ENCODE measurements at places on chromosomes 2 and 18.
A peak's percentile ranks its signal among the peaks of the same experiment; 100 is the strongest.

GRCh38 chr18:23416298-23416697, 36.8 kb upstream of the RIOK3 start:
- DNase-seq: no peak

DNA sequence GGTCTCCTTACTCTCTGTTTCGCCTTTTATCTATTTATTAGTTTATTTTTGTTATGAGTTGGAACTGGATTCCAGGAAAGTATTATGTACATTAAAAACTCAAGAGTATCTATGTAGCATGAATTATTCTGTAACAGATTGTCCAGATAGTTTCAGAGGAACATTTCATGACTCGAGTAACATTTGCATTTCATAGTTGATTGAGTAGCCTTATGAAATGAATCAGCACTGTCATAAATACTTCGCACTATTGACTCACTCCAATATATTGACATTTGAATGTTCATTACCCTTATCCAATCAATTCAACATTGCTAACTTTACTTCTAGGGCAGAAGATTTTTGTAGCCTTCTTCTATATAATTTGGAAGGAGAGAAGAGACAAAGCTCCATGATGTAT, 11.3 kb upstream of the VRK2 start:
- no peak for DNase-seq

GRCh38 chr2:230793572-230794359, 71.0 kb upstream of the ITM2C start:
- DNase-seq: peak; percentile 38

DNA sequence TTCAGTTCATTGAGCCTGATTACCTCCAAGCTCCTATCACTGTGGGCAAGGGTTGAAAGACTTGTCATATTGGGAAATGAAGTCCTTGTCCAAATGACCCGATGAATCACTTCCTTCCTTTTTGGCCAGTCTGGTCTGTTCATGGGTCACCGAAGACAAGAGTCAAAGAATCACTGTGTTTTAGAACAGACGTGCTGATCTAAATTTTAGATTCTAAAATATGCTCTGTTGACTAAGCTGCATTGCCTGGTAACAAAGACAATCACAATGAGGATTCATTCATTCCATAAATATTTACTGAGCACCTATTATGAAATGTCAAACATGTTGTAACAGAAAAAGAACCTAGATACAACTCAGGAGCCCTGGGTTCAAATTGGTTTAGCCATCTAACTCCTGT, 99.4 kb upstream of the RND3 start:
- no peak for DNase-seq

DNA sequence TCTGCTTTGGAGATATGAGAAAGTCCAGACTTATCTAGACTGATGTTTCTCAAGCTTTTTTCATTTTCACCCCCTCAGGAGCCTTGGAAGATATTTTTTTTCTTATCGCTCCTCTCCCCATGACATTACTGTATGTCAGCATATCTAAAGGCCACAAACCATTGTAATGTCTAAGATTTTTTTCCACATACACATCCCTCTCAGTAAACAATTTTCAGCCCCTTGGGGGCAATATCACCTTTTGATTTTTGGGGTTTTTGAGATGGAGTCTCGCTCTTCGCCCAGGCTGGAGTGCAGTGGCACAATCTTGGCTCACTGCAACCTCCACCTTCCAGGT, 60.3 kb upstream of the REL start:
- no peak for DNase-seq

DNA sequence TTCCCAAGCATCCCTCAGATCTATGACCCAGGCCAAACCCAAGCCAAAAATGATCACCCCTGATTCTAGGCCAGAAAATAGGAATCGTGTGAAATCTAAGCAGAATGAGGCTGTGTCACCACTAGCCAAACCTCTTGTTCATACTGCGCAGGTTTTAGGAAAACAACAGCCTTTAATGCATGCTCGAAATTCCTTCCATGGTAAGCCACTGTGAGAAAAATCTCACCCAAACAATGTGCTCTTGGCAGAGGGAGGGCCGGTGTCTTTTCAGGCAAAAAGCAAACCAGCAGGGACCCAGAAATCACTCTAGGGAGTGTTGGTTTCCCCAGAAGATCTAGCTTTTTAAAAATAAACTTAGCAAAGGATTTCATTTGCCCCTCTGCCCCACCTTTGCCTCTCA, 71.2 kb upstream of the FOSL2 start:
- DNase-seq: no peak

GRCh38 chr2:99660616-99661406, 171.0 kb upstream of the REV1 start:
- DNase-seq: no peak

DNA sequence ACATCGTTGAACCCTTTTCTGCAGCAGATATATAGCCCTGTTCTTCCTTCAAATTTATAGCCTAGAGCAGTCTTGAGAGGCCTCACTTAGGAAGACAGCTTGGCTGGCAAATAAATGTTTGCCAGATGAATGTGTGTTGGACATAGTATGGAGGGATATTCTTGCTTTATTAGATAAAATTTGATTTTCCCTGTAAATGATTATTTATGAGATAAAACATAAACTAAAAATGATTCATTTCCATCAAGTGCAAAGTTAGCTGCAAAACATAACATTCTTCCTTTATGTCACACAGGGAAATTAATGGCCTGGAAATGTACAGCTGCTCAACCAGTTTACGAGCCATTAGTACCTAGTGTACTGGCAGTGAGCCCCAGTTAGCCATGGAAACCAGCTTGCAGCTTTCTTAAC, 82.5 kb downstream of the LIMS1 start:
- DNase-seq: no peak

DNA sequence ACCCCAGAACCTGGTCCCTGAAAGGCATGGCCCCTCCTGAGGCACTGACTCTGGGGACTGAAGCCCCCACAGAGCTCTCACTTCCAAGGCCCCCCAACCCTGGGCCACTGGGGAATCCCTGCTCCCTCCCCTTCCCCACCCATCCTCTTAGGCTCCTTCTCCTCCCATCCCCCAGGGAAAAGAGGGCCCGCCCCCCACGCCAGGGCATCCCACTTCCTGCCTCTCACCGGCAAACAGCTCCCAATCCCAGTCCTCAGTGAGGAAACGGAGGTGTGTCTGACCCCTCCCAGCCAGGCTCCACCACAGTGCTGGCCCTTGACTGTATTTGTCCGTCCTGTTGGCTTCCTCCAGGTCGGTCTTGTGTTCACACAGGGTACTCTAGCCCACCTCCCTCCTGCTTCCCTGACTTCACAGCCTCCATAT, 35.0 kb upstream of the PTMA start:
- no peak for DNase-seq

GRCh38 chr2:96147593-96148201, 2.5 kb upstream of the DUSP2 start:
- DNase-seq: no peak

DNA sequence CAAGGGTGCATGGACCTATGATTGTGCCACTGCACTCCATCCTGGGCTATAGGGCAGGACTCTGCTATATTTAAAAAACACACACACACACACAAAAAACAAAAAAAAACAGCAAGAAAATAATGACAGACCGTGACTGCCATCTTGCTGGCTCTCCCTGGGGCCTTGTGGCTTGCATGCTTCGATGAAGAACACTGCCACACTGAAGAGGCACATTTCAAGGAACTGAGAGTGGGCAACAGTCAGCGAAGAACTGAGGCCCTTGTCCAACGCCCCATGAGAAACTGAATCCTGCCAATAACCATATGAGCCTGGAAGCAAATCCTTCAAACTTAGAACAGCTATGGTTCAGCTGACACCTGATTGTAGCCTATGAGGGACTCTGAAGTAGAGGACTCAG, 158.1 kb downstream of the CCBE1 start:
- DNase-seq: no peak

DNA sequence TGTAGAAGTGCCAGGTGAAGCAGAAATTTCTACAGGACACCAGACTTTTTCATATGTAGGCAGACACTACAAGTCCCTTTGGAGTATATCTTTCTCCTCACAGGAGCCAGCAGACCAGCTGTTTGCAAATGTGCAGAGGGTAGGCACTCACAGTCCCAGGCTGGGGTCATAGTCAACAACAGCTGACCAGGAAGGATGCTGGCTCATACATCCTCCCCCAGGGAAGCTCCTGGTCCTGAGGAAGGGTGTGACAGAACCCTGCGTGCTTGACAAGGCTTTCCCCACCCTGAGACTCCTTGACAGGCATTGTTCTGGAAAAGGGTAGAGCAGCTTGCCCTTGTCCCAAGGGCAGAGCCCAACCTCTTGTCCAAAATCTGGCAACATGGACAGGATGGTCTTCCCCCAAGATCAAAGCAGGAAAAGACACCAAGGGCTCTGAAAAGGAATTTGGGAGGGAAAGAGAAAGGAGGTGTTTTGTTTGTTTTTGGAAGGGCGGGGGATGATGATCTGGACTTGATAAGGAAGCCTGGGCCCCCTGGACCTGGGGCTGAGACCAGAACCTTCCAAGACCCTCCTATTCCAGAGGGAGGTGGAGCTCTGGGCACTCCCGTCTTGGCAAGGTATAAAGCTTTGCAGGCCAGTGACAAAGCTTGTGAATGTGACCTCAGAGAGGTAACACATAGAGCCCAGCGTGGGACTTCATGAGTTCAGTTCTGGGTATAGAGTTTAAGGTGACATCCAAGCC, 87.1 kb downstream of the GFPT1 start:
- no peak for DNase-seq

GRCh38 chr2:148531235-148531634, 113.3 kb upstream of the EPC2 start:
- no peak for DNase-seq

DNA sequence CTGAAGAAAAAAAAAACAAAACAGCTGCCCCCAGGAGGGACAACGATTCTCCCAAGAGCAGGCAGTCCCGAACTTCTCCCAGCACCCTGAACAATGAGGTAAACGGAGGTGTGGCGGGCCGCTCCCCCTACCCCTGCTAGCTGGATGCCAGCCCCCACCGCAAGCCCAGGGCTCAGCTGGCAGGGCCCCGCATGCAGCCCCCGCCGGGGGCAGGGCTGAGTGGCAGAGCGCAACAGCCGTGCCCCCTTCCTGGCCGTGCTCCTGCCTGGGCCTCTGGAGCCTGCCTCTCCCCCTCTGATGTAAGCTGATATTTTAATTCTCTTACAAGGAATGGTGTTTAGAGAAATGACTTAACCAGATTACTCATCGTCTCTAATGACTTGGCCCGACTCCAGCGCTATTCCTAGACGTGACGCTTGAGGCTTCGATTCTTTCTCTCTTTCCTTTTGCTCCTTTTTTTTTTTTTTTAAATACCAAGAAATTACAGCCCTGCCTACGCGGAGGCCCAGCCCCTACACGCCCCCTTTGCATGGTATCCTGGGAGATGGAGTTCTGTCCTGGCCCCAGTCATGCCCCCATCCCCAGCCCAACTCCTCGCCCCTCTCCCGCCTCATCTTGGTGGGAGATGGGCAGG, 4.6 kb upstream of the ARID5A start:
- peak; percentile 86 for DNase-seq

GRCh38 chr2:212709280-212709679, 170.7 kb upstream of the ERBB4 start:
- DNase-seq: no peak

DNA sequence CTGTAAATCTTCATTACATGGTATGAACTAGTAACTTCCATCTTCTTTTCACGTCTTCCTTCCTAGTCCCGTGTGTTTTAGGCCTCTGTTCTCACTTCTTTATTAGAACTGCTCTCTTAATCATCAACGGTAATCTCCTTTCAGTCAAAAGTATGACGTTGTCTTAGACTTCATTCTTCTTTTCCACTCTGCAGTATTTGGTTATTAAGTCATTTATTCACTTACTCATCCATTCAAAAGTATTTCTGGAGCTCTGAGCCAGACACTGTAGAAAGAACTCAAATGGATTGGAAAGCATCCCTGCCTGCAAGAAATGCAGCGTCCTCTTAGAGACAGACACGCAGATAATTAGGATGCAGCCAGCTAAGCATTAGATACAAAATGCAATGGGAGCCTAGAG, 494.6 kb upstream of the NRP2 start:
- DNase-seq: no peak

DNA sequence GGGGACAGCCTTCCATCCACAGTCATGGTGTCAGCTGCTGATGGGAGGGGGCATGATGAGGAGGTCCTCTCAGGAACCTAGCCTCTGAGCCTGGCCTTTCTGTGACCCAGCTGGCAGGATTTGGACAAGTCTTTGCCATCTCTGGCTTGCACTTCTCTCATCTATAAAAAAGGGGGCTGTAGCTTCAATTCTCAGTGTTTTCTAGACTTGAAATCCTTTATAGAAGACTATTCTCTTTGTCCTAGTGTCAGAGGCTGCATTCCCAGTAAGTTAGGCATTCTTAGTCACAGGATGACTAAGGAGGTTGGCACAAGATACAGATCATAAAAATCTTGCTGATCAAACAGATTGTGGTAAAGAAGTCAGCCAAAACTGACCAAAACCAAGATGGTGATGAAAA, 958.5 kb downstream of the CNTNAP5 start:
- DNase-seq: no peak

DNA sequence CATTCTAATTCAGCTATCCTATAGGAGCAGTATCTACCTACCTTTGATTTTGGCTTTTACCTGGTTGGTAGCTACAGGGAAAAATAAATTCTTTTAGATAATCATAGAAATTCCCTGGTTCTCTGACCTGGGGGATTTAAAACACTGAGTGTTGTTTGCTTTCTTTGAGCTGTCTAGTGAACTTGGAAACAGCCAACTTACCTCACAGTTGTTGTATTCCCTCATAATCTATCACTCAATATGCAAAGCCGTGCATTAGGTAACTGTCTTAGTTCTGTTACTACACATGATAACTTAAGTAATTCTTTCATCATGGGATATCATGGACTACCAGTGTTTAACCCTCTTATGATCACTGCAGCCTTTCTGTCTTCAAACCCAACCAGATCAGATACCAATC, 127.8 kb downstream of the TTC27 start:
- DNase-seq: no peak

- DNase-seq: no peak
These were observed 88.4 kb downstream of the ACTR2 start for GRCh38 chr2:65316072-65316471.

DNA sequence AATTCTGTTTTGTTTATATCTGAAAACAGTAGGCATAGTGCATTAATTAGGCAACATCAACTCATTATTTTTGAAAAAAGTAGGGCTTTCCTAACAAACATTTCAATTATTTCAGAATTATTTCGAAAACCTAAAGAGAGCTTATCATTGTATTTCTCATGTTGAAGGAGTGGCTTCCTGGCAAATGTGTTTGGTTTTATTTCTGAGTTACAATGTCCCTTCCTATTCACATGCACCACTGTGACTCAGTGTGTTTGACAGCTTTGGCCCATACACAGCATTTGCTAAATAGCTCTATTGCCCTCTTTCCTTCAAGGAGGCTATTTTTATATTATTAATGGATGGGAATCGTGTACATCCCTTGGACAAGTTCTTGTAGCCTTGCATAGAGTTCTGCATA, 205.9 kb downstream of the PTGR3 start:
- DNase-seq: no peak

GRCh38 chr2:134314681-134315368, 61.0 kb downstream of the MGAT5 start:
- DNase-seq: no peak

GRCh38 chr2:80114812-80115211, 189.7 kb downstream of the LRRTM1 start:
- DNase-seq: no peak
